ENCODE measurements at places on chromosomes 5 and 9. TPM values are rescaled to one million over a fixed set of nuclear protein-coding genes. Genes with fewer than 3 reads are reported as not detected.

C5orf63 gene
- 4.8 TPM for total RNA-seq

KCNV2 gene
- total RNA-seq, result not detected

PCDHB5 gene
- not detected for total RNA-seq

PRRC2B gene
- total RNA-seq, result 251 TPM

SPOCK1 gene
- not detected for total RNA-seq
